ENCODE measurements at places on chromosomes 3 and 15.

- peak; percentile 34 for DNase-seq
These were observed 37.6 kb upstream of the RHCG start for GRCh38 chr15:89533861-89534544.

GRCh38 chr3:35523074-35523473, 116.3 kb upstream of the ARPP21 start:
- no peak for DNase-seq

- DNase-seq = no peak
These were observed at the start of gene ARPP21 for GRCh38 chr3:35639254-35640186. Gene ARPP21, plus strand, starts transcription at chr3:35639525. Its CDS starts 42,227 bp downstream, at chr3:35681752.

GRCh38 chr3:158768361-158768787, 33.5 kb upstream of the MFSD1 start:
- DNase-seq = no peak

DNA sequence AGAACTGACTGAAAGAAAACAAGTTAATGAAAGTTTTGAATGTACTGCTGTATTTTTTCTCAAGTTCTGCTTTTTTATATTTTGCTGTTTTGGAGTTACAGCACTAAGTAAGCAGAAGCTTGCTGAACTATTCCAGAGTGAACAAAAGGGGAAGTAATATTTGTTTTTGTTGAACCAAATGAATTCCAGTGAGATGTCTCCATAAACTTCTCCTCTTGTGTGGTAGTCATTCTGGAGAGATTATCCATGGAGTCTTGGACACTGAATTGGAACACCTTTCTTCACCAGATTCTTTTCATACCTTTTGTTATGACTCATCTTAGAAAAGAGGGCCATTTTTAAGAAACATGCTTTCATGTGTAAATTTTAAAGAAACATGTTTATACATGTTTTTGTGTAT, 8.8 kb downstream of the ANKUB1 start:
- DNase-seq = peak; percentile 77

DNA sequence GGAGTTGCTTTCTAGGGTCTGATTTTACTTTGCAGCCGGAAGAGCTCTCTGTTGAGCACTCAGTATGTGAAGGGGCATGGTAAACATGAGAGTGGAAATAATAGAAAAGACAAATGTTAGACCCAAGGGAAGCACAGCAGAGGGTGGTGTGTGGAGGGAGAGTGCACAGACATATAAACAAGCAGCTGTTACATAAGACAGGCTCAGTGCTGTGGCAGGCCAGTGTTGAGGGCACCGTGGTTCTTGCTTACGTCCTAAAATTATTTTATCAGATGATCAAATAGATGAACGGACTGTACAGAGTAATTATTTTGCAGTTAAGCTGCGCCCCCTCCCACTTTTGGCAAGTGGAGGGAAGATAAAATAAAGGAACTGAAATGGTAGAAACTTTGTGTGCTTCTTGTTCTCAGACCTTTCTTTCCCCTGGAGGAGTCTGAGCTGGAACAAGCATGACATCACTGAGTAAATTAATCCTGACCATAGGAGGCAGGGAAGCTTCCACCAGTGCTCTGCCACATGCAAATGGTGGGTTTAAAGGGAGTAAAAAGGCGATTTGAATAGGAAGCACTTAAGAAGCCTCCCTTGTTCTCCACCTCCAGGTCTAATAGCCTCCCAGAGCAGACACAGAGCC, 205.6 kb downstream of the IL20RB start:
- no peak for DNase-seq

DNA sequence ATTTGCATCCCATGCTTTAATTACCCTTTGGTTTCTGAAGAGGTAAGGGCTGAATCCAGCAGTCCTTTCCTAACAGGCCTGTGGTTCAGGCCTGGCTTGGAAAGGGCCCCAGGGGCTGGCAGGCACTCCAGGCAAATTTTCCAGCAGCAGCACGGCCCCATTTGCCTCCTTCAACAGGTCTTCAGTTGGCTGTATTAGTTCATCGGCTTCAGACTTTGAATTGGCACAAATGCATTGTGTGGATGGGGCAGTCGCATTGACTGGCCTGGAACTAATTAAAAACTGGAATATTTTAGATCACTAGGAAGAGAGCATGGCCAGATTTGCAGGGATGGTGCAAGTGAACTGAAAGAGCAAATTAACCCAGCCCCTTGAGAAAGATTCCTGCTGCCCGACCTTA, 207.8 kb upstream of the MCTP2 start:
- DNase-seq = no peak

All from non-pigmented ciliary epithelial cell (primary cell).